ENCODE measurements at places on chromosomes 7 and 10.

DNA sequence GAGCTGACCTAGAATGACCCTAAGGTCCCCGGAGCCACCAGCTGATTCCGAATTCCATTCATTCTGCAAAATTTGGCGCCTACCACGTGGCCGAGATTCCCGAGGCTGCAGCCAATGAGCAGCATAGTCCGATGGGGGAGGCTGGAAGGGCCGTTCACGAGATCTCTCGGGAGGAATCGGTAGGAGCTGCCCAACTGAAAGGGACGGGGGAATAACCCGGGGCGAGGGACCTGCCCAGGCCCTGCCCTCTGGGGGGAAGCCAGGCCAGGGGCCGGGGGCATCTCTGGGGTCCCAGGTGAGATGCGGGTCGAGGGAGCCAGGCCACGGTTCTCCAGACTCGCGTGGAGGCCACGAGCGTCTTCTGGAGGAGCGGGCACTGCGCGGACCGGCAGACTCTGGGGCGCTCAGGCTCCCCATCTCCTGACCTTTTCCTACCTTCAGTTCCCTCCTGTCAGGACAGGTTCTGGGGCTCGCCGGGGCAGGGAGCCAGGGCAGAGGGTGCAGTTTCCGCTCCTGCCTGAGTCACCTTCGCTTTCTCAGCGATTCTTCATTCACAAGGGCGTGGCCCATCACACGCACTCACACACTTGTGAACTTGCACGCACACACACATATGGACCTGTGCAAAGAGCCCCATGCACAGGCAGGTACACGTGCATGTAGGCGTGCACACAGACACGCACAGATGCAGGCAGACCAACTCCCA lies 173.4 kb downstream of the RNF216 start:
- DNase-seq = no peak

- DNase-seq = no peak
These were observed 599.2 kb upstream of the MGMT start for GRCh38 chr10:128867819-128868218.

DNA sequence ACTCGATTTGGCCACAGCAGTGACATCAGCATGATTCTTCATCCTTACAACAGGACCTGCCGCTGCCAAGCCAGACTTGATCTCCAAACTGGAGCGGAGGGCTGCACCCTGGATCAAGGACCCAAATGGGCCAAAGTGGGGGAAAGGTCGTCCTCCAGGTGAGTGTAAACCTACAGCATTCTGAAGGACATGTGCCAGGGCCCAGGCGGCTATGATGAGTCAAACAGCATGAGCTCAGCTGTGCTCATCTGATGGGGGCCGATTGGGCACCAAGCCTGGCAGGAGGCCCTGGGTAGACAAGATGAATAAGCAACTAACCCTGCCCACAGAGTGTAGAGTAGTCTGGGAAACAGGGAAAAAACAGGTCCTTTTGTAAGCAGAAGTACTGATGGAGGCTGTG lies 14.4 kb upstream of the ATP6V0E2 start:
- DNase-seq = no peak

- DNase-seq = no peak
These were observed 112.8 kb downstream of the CDK14 start for GRCh38 chr7:90708841-90709317.

GRCh38 chr7:3888096-3888495 lies 587.0 kb downstream of the SDK1 start:
- no peak for DNase-seq

DNA sequence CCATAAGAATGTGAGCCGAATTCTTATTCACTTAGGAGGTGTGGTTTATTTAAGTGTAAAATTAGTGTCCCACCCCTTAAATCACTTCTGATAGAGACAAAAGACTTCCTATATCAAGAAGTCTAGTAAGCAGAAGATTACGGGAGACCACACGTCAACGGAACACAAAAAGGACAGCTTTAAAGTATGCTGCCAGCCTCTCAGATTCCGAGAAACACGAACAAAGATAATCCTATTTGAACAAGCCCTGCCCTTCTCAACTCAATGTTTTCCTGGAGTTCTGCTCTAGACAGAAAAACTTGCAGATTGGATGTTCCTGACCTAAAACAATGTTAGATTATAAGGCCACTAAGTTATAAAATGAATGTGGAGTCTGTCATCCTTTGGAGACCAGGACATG lies 4.9 kb upstream of the MCU start:
- DNase-seq = no peak

- no peak for DNase-seq
These were observed 46.2 kb downstream of the ELAPOR2 start for GRCh38 chr7:87013136-87013839.

Data from trophoblast cell (in vitro differentiated cells and primary cell).